ENCODE measurements at places on chromosomes 1 and 21.

DNA sequence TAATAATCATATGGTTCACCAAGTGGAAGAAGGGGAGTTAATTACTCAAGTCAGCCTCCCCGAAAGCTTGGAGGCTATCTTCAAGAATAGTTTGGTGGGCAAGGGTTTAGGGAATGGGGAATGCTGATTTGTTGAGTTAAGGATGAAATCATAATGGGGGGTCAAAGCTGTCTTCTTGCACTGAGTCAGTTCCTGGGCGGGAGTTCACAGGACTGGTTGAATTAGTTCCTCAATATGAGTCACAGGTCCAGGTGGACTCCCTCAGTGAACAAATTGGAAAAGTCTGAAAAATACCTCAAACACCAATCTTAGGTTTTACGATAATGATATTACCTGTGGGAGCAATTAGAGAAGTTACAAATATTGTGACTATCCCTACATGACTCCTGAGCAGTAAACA, 115.2 kb upstream of the COA6 start:
- no peak for DNase-seq

GRCh38 chr1:201608635-201609395, 69.9 kb downstream of the NAV1 start:
- no peak for DNase-seq

DNA sequence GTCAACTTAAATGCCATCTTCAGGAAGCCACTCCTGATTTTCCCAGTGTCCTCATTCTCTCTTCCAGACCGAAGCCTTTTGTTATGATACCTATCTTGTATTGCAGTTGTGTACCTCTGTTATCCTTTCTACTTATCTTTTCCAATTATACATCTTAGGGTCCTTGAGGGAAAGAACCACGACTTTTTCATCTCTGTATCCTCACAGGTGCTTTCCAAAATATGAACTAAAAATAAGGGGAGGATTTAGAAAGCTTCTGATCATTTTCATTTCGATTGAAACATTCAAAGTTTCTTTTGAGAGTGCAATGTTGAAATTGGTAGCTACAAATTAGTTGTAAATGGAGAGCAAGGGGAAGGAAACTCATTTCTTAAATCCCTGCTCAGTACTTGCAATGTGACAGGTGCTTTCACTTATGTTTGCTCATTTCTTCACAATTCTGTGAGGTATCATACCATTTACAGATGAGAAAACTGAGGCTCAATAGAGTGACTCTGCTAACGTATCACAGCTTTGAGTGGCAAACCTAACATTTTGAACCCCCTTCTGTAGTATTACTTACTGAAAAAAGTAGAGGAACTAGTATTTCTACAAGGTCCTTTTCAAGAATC, 24.2 kb downstream of the SLC19A2 start:
- no peak for DNase-seq

- DNase-seq, result peak; percentile 69
Observed at GRCh38 chr1:155173478-155174323, at the start of gene TRIM46. TRIM46 (plus strand) TSS chr1:155173849; CDS start chr1:155173967, 118 bp downstream.

- DNase-seq, result no peak
Observed at GRCh38 chr1:93776728-93777127, 95.1 kb upstream of the BCAR3 start.

GRCh38 chr1:51346086-51346942, 16.0 kb upstream of the TTC39A start:
- DNase-seq, result no peak

GRCh38 chr1:47932743-47933142, 64.4 kb downstream of the TRABD2B start:
- no peak for DNase-seq

DNA sequence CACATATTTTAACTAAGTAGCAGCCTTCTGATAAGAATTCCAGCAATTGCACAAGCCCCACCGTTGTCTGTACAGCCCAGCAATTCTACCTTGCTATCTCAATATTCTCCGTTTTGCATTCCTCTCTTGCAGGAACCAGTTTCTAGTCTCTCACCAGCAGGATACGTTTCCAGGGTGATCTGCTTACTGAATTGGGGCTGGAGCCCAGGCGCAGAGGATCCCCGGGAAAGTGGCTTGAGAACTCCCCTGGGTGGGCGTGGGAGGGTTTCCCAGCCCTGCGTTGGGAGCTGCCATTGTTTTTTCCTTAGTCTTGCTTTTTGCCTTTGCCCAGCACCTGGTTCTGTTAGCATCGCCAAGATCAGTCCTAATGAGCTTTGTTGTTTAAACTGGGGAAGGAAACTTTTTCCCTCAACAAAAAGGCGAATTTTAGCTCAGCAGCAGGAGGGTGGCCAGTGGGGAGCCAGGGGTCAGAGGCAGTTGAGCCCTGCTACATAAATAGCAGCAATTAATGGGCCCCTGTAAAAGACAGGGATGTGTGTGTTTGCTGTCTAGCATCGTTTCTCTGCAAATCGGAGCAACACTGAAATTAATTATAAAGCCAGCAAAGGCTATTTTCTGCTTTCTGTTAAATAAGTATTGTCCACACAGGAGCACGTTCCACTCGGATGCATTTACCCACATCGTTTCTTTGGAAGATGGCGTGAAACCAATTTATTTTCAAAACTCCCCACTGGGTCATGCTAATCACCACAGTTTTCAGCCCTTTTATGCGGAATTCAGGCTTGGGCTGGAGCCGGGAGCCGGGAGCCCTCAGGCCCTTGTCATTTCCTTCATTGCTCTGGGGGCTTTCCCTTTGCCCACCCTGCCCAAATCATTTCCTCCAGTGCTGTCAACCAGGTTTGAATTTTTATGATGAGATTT, 36.6 kb downstream of the HUNK start:
- no peak for DNase-seq

- DNase-seq, result no peak
Observed at GRCh38 chr21:34935898-34936297, 113.2 kb downstream of the RUNX1 start.

- DNase-seq, result no peak
Observed at GRCh38 chr1:182015360-182015759, 46.2 kb downstream of the ZNF648 start.

DNA sequence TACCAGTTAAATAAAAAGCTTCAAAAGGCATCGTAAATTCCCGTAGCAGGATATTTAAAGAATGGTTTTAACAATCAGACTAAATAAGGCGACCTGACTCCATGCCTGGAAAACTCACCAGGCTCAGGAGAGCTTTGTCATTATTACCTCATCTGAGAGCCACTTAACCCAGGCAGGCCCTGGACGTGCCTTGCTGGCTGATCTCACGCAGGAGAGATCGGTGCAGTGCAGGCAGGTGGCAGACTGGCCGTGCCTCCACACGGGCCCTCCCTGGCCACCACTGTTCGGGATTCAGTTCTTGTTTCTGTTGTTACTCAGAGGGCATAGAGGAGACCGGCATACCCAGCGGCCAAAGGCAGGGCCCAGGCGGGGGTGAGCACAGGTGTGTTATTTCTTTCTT, 6.4 kb downstream of the MT1HL1 start:
- no peak for DNase-seq

GRCh38 chr1:187415065-187415464, 586.3 kb downstream of the PLA2G4A start:
- no peak for DNase-seq

GRCh38 chr1:4177425-4178150, 277.5 kb upstream of the C1orf174 start:
- no peak for DNase-seq

DNA sequence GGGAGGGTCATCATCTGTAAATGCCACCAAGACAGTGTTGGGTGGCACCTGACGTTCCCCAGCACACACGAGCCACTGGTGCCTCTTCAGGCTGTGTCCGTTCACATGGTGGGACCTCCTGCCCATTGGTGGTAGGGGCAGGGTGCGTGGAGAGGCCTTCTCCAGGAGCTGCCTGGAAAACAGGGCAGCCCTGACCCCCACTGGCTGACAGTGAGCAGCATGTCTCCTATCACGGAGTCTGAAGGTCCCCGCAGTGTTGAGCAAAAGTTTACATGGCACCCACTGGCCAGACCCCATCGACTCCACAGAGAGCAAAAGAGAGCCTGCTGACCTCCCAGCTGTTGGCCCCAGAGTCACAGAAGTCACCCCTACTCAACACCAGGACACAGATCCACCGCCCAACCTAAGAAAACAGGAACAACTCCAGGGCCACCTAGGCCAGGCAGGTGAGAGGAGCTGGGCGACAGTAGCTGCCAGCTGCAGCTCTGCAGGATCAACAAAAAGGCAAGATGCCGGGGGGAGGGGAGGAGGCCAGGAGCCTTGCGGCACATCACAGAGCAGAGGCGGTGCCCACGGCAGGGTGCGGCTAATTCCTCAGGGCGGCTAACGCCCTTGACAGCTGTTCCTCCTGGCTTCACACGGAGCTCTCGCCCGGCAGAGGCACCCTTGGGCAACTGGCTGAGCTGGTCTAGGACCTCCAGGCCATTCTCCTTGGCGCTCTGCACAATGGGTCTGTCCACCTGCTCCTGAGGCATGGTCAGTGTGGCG, 14.4 kb upstream of the IFI6 start:
- DNase-seq, result no peak

GRCh38 chr1:48898894-48899293, 122.2 kb upstream of the BEND5 start:
- no peak for DNase-seq

DNA sequence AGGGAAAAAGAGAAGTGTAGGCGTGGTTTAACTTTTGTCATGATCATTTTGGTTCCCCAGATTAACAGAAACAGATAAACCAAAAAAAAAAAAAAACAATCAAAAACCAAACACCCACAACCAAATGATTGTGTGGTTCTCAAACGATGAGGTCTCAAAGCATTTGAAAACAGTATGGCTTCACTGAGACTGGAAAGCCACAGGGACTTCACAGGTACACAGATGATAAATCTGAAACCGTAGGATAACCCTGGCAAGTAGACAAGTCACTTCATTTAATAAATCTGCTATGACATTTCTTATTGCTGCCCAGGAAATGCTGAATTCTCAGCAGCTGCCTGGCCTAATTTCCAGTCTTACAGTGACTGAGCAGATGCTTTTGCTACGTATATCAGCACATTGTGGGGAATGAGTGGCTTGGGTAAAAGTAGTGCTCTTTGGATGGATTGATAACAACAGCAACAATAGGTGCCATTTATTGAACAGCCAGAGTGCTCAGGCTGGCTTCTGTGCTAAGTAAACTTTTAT, 6.1 kb downstream of the ST6GALNAC3 start:
- no peak for DNase-seq

DNA sequence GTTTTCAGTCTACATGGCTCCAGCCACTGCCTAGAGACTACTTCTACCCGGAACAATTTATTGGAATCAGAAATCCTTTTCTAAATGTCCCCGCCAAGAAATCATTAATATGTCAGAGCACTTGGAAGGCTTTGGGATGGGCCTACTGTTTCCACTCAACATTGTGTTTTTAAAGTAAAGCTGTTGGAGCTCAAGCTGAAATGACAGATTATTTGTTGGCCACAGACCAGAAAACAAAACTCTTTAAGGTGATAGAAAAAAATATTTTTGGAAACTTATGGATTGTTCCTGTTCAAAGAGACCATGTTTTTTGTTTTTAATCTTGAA, 496 bp downstream of the VPS45 start:
- no peak for DNase-seq

- no peak for DNase-seq
Observed at GRCh38 chr1:19602486-19602885, 41.6 kb upstream of the NBL1 start.

- no peak for DNase-seq
Observed at GRCh38 chr1:78360584-78360983, 130.2 kb upstream of the PTGFR start.

DNA sequence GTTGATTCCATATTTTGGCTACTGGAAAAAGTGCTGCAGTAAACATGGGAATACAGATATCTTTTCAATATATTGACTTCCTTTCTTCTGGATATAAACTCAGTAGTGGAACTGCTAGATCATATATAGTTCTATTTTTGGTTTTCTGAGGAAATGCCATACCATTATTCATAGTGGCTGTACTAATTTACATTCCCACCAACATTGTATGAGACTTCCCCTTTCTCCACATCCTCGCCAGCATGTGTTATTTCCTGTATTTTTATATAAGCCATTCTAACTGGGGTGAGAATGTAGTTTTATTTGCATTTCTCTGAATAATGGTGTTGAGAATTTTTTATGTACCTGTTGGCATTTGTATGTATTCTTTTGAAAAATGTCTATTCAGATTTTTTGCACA, 385.2 kb downstream of the NUF2 start:
- DNase-seq, result no peak

GRCh38 chr21:28298251-28298672, 694.4 kb downstream of the LTN1 start:
- DNase-seq, result no peak

GRCh38 chr1:71834601-71835441, 447.5 kb downstream of the NEGR1 start:
- no peak for DNase-seq

DNA sequence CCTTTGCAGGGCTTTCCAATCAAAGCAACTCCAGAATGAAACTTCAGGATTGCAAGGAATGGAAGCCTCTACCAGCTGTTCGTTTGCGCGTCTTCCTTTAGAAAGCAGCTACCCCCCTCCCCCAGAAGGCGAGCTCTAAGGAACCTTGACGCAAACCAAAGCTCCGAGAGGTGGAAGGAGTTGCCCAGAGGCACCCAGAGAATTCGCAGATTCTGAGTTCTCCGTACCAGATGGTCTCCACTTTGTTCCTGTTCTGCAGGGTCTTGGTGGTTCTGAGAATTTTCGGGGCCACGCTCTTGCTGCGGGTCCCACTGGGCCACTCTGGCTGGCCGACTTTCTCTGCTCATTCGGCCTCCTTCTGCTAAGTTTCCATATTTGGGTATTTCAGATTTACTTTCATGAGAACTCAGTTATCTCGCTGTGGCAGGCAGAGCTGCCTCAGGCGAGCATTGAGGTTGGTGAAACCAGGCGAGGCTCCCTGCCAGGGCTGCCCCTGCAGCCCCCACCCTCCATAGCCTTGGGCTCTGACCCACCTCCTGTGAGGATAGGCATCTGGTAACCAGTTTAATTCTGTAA, 801 bp downstream of the TRAF5 start:
- no peak for DNase-seq

DNA sequence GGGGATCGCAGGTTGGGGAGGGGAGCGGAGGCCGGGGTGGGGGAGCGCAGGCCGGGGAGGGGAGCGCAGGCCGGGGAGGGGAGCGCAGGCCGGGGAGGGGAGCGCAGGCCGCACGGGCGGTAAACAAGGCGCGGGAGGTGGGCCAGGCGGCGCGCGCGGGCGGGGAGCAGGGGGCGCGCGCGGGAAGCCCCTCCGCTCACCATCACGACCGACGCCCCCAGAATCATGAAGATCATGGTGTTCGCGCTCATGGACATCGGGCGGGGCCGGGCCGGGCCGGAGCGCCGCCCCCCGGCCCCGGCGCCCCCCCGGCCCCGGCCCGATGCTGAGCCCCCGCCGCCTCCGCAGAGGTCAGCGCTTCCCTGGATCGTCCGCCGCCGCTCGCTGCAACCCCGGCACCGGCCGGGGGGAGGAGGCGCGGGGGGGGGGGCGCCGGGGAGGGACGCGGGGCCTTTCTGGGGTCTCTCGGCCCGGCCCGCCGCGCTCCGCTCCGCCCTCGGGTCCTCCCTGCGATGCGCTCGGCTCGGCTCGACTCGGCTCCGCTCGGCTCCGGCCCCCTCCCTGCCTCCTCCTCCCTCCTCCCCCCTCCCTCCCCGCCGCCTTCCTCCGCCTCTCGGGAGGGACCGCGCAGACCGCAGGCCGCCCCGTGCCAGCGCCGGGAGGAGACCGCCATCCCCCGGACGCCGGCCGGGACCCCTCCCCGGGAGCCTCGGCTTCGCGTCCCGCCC, at the start of gene TMEM240:
Gene TMEM240 (minus strand): TSS at position 535 of the 728 bp plus-strand sequence. CDS start 278 bp downstream, at position 257.
- DNase-seq, result peak; percentile 32

Measured in activated CD4-positive, alpha-beta T cell treated with anti-CD3 and anti-CD28 coated beads, Interleukin-2, amount 50 U/mL, for 24 hours (primary cell).